ENCODE measurements at places on chromosomes 5 and 9.

DNA sequence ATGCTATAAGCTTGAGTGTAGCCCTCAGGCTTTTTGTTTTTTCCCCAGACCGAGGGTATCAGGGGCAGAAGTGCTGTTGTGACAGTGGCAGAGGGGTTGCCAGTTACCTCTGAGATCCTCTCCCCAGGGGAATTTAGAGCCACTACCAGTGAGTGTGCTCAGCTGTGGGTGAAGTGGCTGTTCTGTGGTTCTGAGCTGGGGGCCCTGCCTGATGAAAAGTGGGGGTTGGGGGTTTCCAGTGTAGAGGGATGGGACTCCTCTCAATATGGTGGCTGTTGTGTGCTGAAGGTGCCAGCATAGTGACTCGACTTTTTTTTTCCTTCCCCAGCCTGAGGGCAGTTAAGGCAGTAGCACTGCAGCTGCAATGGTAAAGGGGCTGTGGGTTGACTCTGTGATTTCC, 506.7 kb downstream of the TMEM232 start:
- DNase-seq, result no peak

DNA sequence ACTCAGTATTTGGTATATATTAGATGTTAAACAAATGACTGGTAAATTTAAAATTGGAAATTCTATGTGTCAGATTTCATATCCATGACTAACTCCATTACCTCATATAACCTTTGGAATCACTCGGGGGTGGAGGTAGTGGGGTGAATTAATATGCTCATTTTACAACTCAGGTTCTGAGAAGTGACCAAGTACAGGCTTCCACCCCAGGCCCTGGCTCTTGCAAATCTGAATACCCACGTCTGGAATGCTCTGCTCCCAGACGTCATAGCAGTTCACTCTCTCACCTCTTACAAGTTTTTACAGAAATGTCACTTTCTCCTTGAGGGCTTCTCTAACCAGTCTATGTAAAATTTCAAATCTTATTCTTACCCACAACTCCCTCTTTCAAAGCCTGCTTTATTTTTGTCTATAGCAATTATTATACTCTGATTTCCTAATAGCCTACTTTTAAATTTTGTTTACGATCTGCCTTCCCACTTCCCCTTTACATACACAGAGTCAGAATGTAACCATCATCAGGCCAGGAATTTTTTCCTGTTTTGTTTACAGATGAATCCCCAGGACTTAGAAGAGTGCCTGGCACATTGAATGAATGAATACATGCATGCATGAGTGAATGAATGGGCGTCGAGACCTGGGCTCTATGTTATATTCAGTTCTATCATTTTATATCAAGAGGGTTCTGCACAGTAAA, 134.1 kb upstream of the IFNE start:
- DNase-seq, result no peak

DNA sequence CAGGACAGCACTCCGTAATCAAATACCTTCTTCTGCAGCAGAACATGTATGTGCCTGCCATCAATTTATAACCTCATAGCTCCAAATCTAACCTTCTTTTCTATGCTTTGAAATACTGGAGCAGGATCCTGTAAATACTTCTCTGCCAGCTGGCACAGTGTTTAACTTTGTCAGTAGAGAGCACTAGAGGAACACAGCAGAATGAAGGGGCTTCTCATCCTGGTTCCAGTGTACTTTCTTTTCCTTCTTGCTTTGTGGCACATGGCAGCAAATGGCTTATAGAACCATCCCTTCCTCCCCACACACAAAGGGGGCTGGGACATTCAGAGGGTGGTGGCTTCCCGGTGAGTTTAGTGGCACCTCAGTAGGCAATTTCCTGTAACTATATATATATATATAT, 3.8 kb upstream of the FBXW11 start:
- no peak for DNase-seq

- no peak for DNase-seq
Observed at GRCh38 chr5:87746891-87747377, 334.2 kb upstream of the CCNH start.

DNA sequence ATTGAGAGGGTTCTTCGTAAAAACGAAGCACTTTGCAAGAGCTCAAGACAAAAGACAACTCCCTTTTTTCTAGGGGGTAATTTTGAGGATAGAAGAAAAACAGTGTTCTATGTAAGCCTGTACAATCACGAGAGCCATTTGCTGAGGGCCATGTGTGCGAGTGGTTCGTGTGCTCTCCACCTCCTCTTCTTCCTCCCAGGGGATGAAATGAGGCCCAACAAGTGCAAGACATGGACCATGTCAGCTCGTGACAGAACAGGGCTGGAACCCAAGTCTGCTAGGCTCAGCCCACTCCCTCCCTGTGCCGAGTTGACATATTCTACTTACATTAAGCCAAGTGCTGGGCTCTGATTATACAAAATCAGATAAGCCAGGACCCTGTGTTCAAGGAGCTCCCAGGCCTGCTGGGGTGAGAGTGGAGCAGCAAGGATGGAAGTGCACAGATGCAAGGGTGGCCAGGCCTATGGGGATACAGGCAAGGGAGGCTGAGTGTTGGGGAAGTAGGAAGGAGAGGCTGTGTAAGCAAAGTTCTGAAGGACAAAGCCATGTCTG, 97.9 kb upstream of the MSX2 start:
- DNase-seq, result no peak

GRCh38 chr5:36613771-36614656, 7.6 kb downstream of the SLC1A3 start:
- DNase-seq, result no peak

DNA sequence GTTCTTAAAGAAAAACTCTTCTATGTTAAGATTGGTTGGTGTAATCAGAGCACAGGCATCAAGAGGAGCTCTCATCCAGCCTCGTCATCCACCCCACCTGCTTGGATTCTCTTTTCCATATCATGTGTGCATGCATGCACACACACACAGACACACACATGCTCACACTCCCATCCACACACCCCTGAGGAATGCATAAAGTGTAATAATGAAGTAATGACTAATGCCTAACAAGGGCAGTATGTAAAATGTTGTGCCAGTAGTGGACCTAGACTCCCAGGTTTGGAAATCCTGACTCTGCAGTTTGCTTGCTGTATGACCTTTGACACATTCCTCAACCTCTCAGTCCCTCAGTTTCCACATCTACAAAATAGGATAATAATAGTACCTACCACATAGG, 280.0 kb upstream of the ANKRD55 start:
- no peak for DNase-seq

- no peak for DNase-seq
Observed at GRCh38 chr5:178341091-178341850, 108.7 kb upstream of the PHYKPL start.

GRCh38 chr9:130933114-130934046, 5.7 kb downstream of the FIBCD1 start:
- DNase-seq, result no peak

GRCh38 chr5:168613996-168614395, 34.8 kb upstream of the PANK3 start:
- DNase-seq, result no peak

- no peak for DNase-seq
Observed at GRCh38 chr5:113145757-113146387, 169.3 kb downstream of the DCP2 start.

DNA sequence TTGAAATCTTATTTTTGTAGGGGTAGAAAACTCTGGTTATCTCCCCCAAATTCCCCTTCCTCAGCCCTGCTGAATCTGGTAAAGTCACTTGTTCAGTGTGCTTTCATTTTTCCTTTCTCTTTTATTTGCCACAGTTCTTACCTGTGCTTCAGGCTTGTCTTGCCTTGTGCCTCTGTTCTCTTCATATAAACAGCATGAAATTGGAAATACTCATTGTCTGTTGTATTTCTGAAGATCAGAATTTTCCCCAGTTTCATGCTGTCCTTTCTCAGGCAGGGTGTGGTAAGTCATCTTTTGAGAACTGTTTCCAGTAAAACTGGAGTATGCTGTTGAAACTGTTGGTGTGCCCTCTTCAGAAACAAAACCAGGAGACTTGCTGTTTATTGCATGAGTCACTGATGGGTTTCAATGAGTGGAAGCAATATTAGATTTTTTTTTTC, 7.0 kb downstream of the PAM start:
- no peak for DNase-seq

DNA sequence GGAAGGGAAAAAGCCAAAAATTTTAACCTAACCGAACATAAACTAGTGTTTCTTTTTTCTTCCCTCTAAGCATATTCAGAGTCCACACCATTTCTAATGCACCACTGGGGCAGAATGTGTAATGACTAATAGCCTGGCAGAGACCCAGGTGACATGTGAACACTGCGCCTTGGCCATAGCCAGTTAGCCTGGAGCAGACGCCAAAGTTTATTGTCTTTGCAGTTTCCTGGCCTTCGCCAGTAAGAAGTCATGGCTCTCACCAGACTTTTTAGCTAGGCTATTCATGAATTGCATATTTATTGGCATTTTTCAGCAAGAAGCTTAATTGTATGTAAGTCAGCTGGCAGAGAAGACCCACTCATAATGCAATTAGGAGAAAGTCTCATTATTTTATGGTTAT, 182.8 kb upstream of the SLC27A6 start:
- DNase-seq, result no peak

GRCh38 chr9:104868687-104869404, 59.1 kb downstream of the ABCA1 start:
- peak; percentile 4 for DNase-seq

DNA sequence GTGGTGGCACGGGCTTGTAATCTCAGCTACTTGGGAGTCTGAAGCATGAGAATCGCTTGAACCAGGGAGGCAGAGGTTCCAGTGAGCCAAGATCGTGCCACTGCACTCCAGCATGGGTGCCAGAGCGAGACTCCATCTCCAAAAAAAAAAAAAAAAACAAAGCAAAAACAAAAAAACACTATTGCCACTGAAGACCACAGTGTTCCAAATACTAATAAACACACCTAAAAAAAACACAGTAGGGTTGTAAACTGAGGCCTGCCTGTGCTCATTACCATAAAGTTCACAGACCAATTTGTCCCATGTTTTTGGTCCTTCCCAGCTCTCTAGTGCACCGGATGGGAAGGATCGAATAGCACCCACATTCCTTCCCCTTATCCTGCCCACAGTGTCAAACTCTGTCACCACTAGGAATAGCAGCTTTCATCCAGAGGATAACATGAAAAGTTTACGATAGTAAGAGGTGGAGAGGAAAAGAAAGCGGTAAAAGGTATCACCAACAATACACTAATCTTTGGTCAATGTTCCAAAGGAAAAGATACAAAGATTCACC, 49.2 kb downstream of the MYO10 start:
- no peak for DNase-seq

GRCh38 chr5:78597068-78597973, 51.3 kb downstream of the LHFPL2 start:
- no peak for DNase-seq

DNA sequence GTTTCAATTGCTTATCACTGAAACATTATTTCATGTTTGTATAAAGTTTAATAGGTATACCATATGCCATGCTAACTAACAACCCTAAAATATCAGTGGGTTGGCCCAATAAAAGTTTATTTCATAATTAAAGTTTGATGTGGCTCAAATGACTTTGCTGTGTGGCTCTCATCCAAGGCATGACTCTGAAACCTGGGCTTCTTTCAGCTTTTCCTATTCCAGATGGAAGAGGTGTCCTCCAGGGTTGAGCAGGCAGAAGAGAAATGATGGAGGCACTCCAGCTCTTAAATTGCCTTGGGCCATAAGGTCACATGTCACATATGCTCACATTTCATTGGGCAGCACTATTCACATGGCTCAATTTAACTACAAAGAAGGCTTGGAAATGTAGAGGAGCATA, 101.9 kb downstream of the MACIR start:
- DNase-seq, result no peak
